ENCODE measurements at places on chromosomes 2 and 18.
A peak's percentile ranks its signal among the peaks of the same experiment; 100 is the strongest.

GRCh38 chr2:161990741-161991140, 83.3 kb downstream of the DPP4 start:
- peak; percentile 84 for DNase-seq

DNA sequence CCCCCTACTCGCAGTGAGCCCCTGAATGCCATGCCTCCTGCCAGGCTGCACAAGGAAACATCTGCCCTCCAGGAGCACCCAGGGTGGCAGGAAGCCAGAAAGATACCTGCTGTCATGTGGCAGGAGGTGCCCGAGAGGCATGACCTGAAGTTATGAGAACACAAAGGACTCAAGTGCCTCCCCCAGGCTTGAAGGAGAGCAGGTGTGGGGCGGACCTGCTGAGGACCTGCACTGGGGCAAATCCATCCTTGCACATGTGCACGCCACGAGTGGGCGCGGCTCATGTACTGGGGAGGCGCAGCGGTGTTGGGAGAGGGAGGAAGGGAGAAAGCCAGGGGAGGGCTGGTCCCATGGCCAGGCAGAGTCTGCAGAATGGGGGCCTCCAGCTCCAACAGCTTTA, 26.9 kb downstream of the SDC1 start:
- peak; percentile 70 for DNase-seq

- DNase-seq = no peak
Observed at GRCh38 chr2:72613931-72614330, 211.9 kb downstream of the EXOC6B start.

DNA sequence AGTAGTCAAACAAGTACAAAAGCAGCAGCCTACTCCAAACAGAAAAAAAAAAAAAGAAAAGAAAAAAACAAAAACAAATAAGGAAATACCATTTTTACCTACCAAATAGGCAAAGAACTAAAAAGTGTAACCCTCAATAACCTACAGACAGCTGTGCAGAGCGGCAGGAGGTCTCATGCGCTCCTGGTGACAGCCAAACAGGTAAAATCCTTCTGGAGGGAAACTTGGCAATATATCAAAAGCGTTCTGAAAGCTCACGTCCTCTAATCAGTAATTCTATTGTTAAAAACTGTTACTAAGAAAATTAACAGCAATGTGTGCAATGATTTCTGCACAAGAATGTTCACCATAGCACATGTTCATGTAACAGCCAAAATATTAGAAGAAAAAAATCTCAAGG, 105.6 kb downstream of the AFF3 start:
- DNase-seq = no peak

DNA sequence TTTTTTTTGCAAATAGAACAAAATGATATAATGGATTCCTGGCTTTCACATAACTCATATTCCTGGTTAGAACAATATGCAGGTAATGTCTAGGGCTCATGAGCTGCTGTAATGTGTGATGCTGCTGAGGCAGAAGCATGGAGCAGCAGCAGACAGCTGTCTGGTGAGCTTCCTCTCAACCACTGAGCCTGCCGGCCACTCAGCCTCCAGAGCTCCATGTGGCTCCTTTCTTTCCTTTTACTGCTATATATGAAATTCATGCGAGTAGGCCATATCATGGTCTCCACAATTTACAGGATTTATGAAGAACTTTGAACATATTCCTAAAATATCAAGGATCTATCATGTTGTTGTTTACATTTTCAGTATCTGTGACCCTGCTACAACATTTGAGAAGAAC, 120.9 kb downstream of the MEP1B start:
- DNase-seq = no peak

DNA sequence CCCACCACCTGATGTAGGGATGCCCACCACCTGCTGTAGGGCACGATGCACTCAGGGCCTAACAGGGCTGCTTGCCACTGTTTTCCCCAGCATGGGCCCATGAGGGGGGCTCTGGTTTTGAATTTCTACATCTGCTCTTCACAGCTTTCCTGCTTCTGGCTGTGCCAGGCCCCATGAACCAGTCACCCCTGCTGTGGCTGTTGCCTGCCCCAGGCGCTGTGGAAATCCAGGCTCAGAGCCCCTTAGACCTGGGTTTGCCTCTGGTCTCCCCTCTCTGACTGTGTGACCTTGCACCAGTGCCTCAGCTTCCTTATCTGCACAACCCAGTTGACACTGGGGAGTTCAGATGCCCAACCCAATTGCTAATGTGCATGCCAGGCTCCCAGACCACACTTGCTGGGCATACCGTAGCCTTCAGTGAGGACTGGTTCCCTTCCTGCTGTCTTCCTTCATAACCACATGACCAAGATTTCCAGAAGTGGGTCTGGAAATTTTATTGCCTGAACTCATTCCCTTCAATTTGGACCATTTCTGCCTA, 6.0 kb upstream of the MLPH start:
- DNase-seq = no peak

- peak; percentile 32 for DNase-seq
Observed at GRCh38 chr2:88738271-88738670, 46.8 kb downstream of the RPIA start.

DNA sequence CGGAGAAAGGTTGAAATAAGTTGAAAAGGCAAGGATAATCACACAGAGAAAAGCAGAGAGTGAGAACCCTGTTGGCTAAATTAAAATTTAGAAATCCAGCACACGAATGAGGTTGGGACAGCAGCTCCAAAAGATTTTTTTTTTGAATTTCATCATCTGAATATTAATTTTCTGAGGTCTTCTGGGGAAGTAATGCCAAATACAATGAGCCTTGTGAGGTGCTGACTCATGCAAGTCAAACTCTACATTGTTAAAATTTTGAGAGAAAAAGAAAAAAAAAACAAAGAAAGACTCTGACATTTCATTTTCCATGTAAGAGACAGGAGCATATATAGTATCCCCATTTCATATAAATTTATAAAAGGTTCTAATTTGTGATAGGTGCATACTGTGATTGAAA, 614.2 kb upstream of the CDH2 start:
- no peak for DNase-seq

DNA sequence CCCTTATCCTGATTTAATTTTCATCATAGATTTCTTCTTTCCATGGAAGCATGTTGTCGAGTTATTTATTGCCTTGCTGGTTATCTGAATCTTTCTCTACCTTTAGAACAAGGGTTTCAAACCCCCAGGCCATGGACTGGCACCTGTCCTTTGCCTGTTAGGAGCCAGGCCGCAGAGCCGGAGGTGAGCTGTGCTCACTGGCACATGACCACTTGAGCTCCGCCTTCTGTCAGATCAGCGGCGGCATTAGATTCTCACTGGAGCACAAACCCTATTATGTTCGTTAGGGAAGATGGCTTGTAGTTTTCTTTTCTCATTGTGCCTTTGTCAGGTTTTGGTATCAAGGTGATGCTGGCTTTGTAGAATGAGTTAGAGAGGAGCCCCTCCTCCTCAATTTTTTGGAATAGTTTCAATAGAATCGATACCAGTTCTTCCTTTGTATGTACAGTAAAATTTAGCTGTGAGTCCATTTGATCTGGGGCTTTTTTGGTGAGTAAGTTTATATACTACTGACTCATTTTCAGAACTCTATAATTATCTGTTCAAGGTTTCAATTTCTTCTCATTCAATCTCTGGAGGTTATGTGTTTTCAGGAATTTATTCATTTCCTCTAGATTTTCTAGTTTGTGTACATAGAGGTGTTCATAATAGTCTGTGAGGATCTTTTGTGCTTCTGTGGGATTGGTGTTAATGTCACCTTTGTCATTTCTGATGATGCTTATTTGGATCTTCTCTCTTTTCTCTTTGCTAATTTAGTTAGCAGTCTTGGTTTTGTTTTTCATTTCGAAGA, 668.0 kb upstream of the FAM98A start:
- DNase-seq = no peak

Data from epithelial cell of esophagus (primary cell).